ENCODE measurements at places on chromosomes 12 and 14. TPM values are rescaled to one million over a fixed set of nuclear protein-coding genes. Genes with fewer than 3 reads are reported as not detected.

KIF26A gene
- total RNA-seq = 5.8 TPM

OR6C3 gene
- not detected for total RNA-seq

DNA sequence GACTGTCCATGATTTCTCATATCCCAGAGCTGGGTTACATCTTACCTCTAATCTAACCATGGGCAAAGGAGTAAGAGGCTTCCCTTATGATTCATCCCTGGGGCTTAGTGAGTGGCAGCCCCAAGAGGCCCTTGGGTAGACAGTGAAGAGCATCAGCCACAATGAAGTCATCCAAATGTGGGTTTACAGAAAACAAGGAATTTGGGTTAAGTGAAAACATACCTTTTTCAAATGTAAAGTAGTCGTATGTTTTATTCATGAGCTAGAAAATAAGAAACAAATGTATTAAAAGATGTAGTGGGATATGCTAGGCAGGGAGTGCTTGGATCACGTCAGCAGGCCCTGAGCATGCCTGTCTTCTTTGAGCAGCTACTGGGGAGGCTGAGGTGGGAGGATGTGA lies 54.0 kb upstream of the ELK3 start:
- H3K4me1 ChIP-seq = no peaks in the 10 kb centered on the region
- no peaks in the 10 kb centered on the region for H3K27me3 ChIP-seq
- no peaks in the 10 kb centered on the region for H3K36me3 ChIP-seq
- H3K27ac ChIP-seq = no peak overlapping the region
- no peak overlapping the region for H3K4me3 ChIP-seq

GRCh38 chr14:38078393-38078792 lies 129.3 kb upstream of the SSTR1 start:
- no peaks in the 10 kb centered on the region for H3K27me3 ChIP-seq
- no peaks in the 10 kb centered on the region for H3K36me3 ChIP-seq
- no peak overlapping the region for H3K27ac ChIP-seq
- no peaks in the 10 kb centered on the region for H3K4me1 ChIP-seq

- no peak overlapping the region for H3K4me3 ChIP-seq
- H3K36me3 ChIP-seq = no peaks in the 10 kb centered on the region
- H3K27me3 ChIP-seq = no peaks in the 10 kb centered on the region
- no peak for DNase-seq
- no peaks in the 10 kb centered on the region for H3K4me1 ChIP-seq
- no peak overlapping the region for H3K27ac ChIP-seq
Measured at GRCh38 chr14:81303258-81303935, 82.6 kb upstream of the GTF2A1 start.
